ENCODE measurements at places on chromosomes 7 and 10.
A peak's percentile ranks its signal among the peaks of the same experiment; 100 is the strongest.

- DNase-seq: no peak
Observed at GRCh38 chr10:123462756-123463155, 203.4 kb upstream of the GPR26 start.

DNA sequence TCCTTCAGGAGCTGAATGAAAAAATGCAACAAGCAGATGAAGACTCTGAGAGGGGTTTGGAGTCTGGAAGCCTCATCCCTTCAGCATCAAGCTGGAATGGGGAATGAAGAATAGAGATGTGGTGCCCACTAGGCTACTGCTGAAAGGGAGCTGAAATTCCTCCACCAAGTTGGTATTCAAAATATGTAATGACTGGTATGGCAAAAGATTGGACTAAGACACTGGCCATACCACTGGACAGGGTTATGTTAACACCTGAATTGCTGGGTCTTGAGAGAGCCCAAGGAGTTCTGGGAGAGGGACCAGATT lies 5.4 kb downstream of the IFIT2 start:
- no peak for DNase-seq

DNA sequence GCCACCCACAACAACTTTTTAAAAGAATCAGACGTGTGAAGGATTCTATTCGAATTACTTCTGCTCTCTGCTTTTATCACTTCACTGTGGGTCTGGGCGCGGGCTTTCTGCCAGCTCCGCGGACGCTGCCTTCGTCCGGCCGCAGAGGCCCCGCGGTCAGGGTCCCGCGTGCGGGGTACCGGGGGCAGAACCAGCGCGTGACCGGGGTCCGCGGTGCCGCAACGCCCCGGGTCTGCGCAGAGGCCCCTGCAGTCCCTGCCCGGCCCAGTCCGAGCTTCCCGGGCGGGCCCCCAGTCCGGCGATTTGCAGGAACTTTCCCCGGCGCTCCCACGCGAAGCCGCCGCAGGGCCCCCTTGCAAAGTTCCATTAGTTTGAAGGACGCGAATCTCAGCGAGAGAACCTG lies 461 bp upstream of the HTRA1 start:
- no peak for DNase-seq

- DNase-seq: no peak
Observed at GRCh38 chr10:86164174-86164774, 202.3 kb downstream of the GRID1 start.

DNA sequence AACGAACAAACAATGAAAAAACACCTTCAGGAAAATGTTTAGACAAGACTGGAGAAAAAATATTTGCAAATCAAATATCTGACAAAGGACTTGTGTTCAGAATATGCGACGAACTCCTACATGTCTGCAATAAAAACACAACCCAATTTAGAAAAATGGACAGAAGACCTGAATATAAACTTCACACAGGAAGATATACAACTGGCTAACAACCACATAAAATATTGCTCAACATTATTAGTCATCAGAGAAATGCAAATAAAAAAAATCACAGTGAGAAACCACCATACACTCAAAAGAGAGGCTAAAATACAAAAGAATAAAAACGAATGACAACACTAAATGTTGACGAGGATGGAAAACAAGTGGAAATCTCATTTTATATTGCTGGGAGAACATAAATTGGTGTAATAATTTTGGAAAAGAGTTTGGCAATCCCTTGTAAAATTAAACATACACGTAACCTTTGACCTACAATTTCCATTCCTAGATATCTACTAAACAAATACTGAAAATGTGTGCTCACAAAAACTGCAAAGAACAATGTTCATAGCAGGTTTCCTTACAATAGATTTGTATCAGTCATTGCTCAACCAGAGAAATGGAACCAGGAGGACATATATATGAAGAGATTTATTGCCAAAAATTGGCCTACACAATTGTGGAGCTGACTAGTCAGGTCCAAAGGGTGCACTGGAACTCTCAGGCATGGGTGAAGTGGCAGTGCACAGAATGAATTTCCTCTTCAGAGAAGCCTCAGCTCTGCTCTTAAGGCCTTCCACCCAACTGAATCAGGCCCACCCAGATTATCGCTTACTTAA lies 82.9 kb upstream of the OGDHL start:
- DNase-seq: no peak

GRCh38 chr7:2008101-2008935 lies 224.4 kb downstream of the MAD1L1 start:
- DNase-seq: no peak

DNA sequence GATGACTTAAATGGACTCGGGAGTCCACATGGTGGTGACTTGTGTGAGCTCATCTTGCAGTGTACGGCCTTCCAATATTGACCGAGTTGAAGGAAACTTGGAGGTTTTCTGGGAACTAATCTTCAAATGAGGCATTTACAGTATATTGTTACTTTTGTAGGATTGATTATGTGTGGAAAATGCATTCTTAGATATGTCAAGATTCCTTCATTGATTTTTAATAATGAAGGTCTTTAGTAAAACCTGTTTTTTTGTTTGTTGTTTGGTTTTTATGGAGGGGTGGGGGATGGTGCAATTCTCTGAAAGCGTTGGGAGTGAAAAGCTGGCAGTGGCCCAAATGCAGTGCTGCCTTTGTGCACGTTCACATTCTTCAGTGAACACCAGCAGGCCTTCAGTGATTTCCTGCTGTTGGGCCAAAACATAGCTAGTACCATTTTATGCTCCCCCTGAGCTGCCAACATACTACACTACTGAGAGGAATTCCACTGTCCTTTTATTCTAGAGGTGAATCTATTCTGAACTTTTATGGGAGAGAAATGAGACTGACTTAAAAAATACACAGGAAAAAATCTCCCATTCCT lies 50.4 kb downstream of the CCNY start:
- DNase-seq: peak; percentile 57

DNA sequence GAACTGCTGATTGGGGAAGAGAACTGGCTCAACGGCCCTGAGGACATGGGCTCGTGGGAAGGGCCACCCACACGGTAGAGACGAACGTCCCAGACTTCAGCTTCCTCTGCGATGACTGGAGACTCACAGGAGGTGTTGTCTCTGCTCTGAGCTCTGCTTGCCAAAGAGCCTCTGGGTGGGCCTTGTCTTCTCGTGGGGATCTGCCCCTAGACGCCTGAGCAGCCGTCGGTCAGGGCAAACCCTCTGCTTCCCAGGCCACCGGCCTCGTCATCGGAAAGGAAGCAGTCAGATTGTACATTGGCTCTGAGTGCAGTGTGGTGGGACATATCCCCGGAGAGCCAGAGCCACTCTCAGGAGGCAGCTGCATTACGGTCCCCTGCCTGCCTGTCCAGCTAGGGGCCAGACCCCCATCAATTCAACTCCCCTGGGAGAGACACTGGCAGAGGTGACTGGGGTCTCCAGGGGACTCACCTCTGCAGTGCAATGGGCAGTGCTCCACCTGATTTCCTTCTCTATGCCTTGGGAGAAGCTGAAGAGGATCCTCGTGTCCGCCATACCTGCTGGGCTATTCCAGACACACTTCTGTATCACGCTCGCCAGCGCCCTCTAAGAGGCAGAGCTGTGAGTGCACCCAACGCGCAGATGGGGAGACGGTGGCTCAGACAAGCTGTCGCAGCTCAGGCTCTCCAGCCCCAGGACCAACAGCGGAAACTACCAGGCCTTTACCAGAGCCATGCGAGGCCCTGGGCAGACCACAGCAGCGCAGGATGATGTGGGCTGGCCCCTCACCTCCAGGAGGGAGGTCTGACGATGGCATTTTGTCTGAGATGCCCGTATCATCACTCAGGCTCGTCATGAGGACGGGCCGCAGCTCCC lies 227.4 kb downstream of the TCERG1L start:
- no peak for DNase-seq

DNA sequence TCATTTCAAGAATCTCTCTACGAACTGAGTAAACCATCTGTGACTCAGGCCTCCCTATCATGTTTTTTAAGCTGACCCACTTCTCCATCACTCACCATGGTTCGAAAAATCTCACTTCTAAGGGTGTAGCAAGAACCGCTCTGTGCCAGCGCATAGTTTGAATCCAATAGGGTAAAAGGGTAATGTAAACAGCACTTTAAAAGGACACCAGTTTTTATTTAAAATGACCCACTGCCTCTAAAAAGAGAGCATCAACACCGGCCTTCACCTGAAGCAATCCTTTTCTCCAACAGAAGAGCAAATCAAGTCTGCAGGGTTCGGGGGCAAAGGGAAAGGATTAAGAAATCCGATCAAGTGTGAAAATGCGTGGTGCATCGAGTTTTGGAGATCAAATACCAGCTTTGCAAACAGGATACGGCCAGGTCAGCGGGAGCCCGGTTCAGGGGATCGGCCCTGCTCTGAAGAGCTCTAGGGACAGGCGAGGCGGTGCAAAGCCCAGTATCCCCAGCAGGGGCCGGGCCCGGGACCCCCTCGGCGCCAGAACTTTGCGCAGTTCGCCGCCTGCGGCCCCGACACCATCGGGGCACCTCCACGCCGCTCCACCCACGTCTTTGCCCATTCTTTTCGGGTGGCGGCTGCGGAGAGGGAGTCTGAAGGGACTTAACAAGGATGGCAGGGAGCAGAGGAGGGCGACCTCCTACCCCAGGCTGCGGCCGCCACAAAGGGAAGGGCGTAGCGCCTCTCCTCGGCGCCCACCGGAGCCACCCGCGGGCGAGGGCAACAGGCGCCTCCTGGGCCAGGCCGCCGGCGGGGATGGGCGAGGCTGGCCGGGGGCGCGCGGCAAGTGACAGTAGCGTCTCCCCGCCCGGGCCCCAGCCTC lies 842 bp downstream of the NMT2 start:
- peak; percentile 61 for DNase-seq

- DNase-seq: no peak
Observed at GRCh38 chr7:139916717-139917395, 87.8 kb downstream of the TBXAS1 start.

DNA sequence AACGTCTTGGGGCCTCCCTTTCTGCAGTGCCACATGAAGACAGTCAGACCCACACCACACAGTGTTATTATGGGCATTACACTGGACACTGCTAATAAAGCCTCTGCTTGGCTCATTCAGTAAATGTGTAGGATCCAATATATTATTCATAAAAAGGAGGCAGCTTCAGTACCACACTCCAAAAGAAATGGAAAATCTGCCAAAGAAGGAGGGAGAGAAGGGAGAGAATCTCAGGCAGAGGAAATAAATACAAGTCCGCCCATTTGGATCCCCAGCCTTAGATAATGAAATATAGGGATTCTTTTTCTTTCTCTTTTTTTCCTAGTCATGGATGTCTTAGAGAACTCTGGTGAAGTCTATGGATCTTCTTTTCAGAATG lies 162.2 kb downstream of the ELMO1 start:
- DNase-seq: no peak

- peak; percentile 71 for DNase-seq
Observed at GRCh38 chr7:26199301-26200037, 1.1 kb downstream of the HNRNPA2B1 start.

DNA sequence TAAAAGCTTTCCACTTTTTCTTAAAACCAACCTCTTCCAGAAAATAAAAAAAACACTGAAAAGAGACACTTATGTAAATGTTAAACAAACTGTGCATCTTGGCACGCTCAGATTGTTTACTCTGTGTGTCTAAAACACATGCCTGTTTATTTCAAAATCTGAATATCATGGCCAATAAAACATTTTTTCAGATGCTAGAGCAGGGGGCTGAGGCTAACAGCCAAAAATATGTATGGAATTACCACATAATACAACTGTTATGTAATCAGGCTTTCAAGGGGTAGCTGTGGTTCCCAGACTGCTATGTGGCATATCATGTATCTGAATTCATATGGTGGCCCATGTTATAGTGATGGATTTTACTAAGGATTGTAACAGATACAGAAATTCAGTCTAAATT lies 130.4 kb downstream of the HIBADH start:
- no peak for DNase-seq

- DNase-seq: no peak
Observed at GRCh38 chr10:71302874-71303568, 16.0 kb upstream of the SLC29A3 start.

- DNase-seq: no peak
Observed at GRCh38 chr7:156559001-156559400, 81.6 kb upstream of the RNF32 start.

DNA sequence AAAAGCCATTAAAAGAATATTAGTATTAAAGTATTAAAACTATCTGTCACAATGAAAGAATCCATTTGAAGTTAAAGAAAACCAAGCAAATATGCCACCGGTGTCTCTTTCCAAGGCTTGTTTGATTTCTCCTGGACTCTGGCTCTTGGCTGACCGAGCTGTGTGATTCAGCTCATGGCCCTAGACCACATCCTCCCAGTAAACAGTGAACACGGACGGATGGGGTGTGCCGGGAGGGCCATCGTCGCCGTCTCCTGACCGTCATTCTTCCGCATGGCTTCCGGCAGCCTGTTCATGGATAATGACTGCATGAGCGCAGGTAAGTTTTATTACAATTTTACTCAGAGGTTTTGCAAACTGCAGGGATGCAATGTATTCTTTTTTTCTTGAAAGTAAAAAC lies 218.5 kb downstream of the DNAJB6 start:
- peak; percentile 13 for DNase-seq

DNA sequence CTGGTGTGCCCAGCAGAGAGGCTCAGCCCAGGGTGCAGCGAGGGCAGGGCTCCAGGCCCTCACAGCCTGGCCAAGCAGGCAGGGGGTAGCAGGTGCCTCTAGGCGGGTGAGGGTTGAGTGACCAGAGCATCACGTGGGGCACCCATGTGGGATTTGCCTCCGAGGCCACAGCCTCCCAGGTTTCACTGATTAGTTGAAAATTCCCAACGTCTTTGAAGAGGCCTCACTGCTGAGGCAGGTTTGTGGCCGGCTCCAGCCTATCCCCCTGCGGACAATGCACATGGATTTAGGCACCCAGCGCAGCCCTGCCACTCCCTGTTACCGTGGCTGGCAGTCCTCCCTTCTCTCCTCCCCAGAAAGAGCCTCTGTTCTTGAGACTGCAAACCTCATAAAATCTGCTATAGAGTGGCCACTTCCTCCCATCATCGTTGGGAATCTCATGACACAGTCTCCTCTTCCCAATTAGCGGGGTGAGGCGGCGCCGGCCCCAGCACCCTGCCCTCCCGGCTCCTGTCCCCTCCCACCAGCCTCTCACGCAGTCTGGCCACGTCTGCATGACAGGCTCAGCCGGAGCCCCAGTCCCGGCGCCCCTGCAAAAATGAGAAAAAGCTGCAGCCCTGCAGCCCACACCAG lies 10.8 kb downstream of the MYL10 start:
- DNase-seq: no peak

DNA sequence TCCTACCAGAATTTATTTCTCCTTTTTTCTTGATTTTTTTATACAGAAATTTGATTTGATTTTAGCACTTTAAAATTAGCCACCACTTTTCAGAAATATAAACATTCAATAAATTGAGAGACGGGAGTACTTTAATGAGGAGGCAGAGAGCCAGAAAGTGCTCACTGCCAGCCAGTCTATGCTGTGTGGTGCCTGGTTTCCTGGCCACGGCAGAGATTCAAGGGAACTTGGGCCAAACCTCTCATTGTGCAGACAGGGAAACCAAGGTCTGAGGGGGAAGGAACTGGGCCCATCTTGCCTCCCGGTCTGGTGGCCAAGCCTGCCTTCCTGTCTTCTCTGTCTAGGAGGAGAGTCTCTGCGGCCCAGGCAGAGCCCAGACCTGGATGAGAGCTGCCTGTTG lies 25.9 kb downstream of the ADAMTS14 start:
- no peak for DNase-seq

GRCh38 chr7:76260171-76260703 lies 42.2 kb upstream of the HSPB1 start:
- DNase-seq: no peak

- no peak for DNase-seq
Observed at GRCh38 chr10:132094581-132095234, 29.0 kb downstream of the JAKMIP3 start.
